ENCODE measurements at places on chromosomes 13 and 19. TPM values are rescaled to one million over a fixed set of nuclear protein-coding genes. Genes with fewer than 3 reads are reported as not detected.

ADM5 gene
- under 0.01 TPM for total RNA-seq

NPAS1 gene
- 0.72 TPM for total RNA-seq

CEACAM6 gene
- not detected for total RNA-seq

TNFSF11 gene
- total RNA-seq, result 0.72 TPM

GJB2 gene
- 0.29 TPM for total RNA-seq

TSKS gene
- total RNA-seq, result not detected

MTMR6 gene
- total RNA-seq, result 25.3 TPM

DDA1 gene
- total RNA-seq, result 8.5 TPM

EID2B gene
- 5.1 TPM for total RNA-seq

GJB6 gene
- total RNA-seq, result not detected

ZGLP1 gene
- total RNA-seq, result 0.59 TPM

CGB8 gene
- not detected for total RNA-seq

SIGLEC5 gene
- total RNA-seq, result under 0.01 TPM

PTGER1 gene
- total RNA-seq, result 0.72 TPM

ZNF708 gene
- total RNA-seq, result 9.7 TPM

KCTD4 gene
- under 0.01 TPM for total RNA-seq

PRSS57 gene
- not detected for total RNA-seq

C19orf38 gene
- under 0.01 TPM for total RNA-seq

CABP5 gene
- not detected for total RNA-seq

PLPPR3 gene
- total RNA-seq, result 0.36 TPM

CCL25 gene
- total RNA-seq, result not detected

NPHS1 gene
- not detected for total RNA-seq

CFD gene
- total RNA-seq, result 8.3 TPM

DHDH gene
- total RNA-seq, result 0.36 TPM

HSH2D gene
- not detected for total RNA-seq

ZNF578 gene
- total RNA-seq, result 2.4 TPM

ANKRD24 gene
- total RNA-seq, result 0.72 TPM

SIGLEC8 gene
- total RNA-seq, result not detected

NCR1 gene
- 0.36 TPM for total RNA-seq

MEIS3 gene
- total RNA-seq, result 8.3 TPM

MAP3K10 gene
- 9.8 TPM for total RNA-seq

USF2 gene
- 66.2 TPM for total RNA-seq

LPAR6 gene
- 11.9 TPM for total RNA-seq

ZNF534 gene
- not detected for total RNA-seq

PRR36 gene
- total RNA-seq, result under 0.01 TPM

LILRB2 gene
- total RNA-seq, result not detected

WDR87 gene
- not detected for total RNA-seq

ZNF433 gene
- total RNA-seq, result 5.1 TPM

MAMSTR gene
- 0.36 TPM for total RNA-seq
